ENCODE measurements at places on chromosomes 3 and 15. TPM values are rescaled to one million over a fixed set of nuclear protein-coding genes. Genes with fewer than 3 reads are reported as not detected.
A peak's percentile ranks its signal among the peaks of the same experiment; 100 is the strongest.

Gene RAD51
- 12.8 TPM for total RNA-seq

Gene TMEM40
- total RNA-seq: 0.98 TPM

Gene ISLR
- total RNA-seq: not detected

Gene CAMP
- not detected for total RNA-seq

DNA sequence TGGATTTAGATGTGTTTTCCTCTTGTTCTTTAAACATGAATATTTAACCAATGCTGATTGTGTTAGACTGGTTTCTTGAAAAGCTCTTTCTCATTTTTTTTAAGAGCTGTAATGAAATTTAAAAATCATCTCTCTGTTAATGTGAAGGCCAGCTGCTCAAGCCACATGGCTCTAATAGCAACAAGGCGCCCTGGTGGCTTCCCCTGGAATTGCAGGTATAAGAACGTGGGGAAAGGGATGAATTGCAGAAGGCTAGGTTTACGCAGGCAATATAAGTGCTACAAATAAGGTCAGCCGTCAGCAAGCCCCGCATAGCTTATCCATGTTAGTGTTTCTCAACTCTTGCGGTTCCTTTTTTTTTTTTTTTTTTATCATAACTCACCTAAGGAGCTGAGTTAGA, 108.5 kb downstream of the SAMMSON start:
- DNase-seq: peak; percentile 34

Gene UBAP1L
- total RNA-seq: 5.2 TPM

DNA sequence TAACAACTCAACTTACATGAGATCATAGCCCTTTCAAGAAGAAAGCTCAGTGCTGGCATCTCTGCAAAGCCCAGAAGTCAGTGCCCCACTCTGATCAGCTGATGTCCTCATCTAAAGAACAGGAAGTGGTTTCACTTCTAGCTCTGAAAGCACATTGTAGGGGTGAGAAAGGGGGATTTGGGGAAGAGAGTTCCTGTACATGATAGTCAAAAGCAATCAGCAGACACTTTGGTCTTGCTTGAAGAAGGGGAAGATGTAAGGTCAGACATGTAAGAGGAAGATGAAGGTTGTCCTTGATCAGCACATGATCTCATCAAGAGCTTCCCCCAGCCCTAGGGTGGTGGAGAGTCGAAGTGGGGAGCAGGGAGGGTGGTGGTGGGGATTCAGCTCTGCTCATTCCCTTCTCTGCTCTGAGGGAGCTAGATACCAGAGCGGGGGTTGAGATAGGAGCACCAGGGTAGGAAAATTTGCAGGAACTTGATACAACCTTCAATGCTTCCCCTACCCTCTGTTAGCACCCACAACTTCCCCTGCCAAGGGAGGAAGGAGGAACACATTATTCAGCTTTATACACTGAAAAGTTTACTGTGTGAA, 76.4 kb upstream of the ETV5 start:
- DNase-seq: no peak

Gene GNB5
- total RNA-seq: 35.6 TPM

DNA sequence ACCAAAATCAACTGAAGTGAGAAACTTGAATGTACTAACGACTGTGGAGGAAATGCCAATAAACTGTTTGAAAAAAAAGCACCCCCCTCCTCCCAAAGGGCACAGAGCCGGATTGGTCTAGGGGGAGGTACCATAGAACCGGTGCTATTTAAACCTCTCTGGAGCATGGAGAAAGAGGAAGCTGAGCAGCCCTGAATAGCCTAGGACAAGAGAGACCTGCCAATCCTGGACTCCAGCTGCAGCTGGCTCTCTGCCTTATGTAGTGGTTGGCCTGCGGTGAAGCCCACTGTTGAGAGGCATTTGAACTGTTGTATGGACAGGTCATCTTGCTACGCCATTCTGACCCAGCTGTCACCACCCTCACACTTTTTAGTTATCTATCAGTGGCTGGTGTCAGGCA, 1.5 kb upstream of the SH3GL3 start:
- no peak for DNase-seq

Gene ROBO2
- not detected for total RNA-seq

Gene CHST2
- total RNA-seq: 0.34 TPM

GRCh38 chr3:134253475-134254226, 3.0 kb upstream of the RYK start:
- no peak for DNase-seq

DNA sequence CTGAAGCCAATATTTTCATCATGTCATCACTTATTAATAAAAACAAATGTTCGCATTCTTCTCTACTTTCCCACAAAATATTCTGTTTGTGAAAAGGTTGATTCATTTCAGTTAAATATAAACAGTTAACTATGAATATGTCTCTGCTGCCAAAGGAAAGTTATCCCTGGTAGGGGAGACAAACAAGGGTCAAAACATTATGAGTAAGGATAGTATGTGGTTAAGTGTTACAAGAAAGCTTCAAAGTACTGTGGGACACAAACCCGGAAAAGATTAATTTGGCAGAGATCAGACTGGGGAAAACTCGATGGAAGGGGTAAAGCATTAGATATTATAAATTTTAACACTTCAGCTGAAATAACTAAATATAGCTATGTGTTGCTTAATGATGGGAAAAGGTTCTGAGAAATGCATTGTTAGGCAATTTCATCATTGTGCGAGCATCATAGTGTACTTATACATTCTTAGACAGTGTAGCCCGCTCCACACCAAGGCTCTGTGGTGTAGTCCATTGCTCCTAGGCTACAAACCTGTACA, 436.5 kb upstream of the TBL1XR1 start:
- peak; percentile 43 for DNase-seq

GRCh38 chr3:146274833-146275232, 23.9 kb upstream of the PLSCR4 start:
- DNase-seq: no peak

GRCh38 chr15:68585574-68586273, 6.9 kb downstream of the CORO2B start:
- no peak for DNase-seq

DNA sequence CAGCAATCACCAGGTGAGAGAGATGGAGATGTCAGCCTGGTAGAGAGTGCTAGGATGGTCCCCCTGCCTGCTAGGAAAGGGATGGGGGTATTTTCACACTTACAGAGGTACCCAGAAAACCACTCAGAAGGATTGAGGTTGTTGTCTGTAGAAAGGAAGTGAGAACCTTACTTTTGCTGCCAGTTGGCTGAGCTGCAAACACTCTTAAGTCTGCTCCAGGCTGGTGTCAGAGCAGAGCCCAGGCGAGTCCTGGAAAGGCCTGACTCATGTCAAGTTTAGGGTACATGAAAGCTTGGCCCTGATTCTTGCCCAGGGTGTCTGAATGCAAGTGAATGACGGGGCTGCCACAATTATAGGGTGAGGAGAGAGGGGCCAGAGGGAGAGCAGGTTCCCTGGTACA, 214.5 kb upstream of the TRIM42 start:
- DNase-seq: no peak

Gene CCDC71
- total RNA-seq: 20.2 TPM

GRCh38 chr15:40471105-40471807, 472 bp downstream of the CHST14 start:
- peak; percentile 1 for DNase-seq

DNA sequence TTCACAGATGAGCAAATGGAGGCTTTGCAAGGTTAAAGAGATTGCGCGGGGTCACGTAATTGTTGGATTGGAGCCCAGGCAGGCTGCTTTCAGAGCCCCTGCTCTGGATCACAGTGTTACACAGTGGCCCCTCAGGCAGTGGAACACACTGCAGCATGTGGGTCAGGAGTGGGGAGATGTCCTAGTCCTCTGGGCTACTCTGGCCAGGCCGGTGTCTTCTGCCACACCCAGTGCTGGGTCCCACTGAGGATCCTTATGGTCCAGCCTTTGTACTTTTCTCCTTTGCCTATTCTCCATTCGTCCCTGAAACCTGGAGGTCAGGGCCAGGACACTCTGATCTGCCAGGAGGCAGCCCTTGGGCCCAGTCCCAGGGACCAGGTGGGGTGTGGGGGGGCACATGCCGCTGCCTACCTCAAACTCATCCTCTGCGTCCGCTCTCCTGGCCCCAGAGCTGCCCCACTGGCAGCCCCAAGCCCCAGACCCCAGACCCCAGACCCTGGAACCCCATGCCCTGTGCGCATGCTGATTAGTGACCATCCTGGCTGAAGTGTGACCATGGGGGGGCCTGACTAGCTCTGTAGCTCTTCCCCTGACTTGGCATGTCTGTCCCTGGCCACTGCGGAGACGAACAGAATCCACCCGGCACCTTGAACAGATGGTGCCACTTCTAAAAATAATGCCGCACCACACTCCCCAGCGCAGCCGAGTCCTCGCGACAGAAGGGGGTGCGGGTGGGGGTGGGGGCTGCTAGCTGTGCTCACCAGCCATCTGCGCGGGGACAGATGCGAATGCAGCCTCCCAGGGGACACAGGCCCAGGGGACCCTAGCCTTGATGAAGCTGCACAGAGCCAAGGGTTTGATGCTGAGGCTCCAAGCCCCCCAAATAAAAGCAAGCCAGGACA, 41.6 kb downstream of the ATP2B2 start:
- DNase-seq: no peak

Gene MYRIP
- 5.6 TPM for total RNA-seq

DNA sequence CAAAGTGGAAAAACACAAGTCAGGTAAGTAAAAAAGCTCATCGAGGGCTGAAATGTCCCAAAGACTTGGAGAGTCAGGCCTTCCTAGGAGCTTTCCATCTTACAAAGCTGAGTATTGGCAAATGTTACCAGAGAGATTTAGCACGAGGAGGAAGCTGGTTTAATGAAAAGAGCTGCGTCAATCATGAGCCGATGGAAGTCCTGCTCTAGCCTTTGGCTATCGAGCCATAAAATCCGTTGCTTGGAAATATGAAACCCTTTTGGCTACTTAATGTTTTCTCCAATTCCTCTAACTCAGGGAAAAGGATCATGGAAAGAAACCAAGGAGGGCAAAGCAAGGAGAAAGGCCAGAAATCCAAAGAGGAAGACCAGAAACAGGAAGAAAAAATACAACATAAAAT, 1074.6 kb downstream of the FHIT start:
- no peak for DNase-seq

Gene FYCO1
- 26.7 TPM for total RNA-seq

Gene LRTM1
- total RNA-seq: not detected

DNA sequence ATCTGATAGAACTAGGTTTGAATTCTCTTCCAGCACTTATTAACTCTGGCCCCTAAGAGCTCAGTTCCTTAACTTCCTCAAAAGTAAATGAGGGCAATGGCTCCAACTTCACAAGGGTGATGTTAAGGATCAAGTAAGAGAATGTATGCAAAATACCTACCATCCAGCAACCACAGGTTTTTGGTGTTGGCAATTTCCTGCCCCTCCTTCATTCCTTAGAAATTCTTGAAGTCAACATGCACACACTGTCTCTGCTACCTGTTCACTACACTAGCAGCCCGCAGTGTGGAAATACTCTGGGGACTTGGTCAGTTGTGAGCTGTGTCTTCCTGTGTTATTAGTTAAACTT, 5.0 kb downstream of the ZBED2 start:
- DNase-seq: peak; percentile 24

Gene CCR3
- 0.17 TPM for total RNA-seq

DNA sequence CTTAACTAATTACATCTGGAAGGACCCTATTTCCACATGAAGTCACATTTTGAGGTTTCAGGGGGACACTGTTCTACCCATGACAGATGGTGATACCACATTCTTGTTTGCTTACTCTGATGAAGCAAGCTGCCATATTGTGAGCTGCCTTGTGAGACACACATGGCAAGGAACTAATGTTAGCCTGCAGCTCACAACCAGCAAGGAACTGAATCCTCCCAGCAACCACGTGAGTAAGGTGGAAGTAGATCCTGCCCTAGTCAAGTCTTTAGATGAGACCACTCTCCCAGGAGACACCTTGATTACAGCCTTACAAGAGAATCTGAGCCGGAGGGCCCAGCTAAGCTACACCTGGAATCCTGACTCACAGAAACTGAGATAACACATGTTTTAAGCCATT, 160.1 kb downstream of the PDE8A start:
- DNase-seq: no peak

DNA sequence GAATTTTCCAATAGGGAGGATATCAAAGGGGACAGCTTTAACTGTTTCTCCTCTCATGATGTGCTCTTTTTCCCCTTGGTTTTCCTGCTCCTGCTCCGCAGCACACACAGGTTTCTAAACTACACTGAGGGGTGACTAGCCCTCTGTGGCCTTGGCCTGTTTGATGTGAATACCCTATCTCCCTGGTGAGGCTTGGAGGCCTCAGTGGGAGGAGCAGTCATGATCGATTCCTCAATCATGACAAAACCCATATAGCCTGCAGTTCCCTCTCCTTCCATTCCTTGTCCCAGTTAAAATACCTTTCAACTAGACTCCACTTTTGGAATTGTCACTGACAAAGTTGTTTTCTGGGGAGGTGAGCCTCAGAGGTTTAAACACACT, 24.0 kb upstream of the USP3 start:
- DNase-seq: no peak

Gene IL12A
- total RNA-seq: 1.0 TPM
